ENCODE measurements at places on chromosomes 5 and 9.

GRCh38 chr5:178331491-178331996 is 98.9 kb upstream of the PHYKPL start:
- no peak for DNase-seq

DNA sequence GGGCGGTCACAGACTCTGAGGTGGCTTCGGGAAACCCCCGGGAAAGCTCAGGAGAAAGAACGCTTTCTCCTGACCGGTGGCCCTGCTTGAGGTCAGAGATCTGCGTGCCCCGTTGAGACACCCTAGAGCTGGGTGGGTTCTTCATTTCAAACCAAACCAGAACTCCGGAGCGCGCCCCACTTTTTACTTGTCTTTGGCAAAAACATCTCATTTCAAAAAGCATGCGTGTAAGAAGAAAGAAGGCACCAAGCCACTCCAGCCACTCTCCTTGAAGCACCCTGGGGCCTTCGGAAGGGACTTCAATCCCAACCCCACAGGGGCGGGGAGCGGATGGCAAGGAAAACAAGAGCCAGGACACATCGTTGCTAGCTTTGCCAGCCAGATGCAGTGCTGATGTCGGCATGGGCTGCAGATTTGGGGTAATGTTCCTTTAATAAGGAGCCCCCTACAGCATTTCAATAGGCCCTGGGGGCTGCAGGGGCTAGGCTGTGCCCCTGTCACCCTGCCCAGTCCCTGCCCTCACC is 171.7 kb downstream of the ERCC6L2 start:
- no peak for DNase-seq

DNA sequence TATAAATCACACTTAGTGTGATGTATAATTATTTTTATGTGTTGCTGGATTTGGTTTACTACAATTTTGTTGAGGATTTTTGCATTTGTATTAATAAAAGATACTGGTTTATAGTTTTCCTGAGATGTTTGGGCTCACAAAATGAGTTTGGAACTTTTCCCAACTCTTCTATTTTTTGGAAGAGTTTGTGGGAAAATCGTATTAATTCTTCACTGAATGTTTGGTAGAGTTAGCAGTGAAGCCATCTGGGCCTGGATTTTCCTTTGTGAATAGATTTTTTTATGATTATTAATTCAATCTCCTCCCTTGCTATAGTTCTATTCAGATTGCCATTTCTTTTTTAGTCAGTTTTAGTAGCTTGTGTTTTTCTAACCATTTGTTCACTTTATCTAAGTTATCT is 201.7 kb upstream of the NFIL3 start:
- no peak for DNase-seq

GRCh38 chr9:124012368-124013301 is 1.1 kb downstream of the LHX2 start:
- no peak for DNase-seq

DNA sequence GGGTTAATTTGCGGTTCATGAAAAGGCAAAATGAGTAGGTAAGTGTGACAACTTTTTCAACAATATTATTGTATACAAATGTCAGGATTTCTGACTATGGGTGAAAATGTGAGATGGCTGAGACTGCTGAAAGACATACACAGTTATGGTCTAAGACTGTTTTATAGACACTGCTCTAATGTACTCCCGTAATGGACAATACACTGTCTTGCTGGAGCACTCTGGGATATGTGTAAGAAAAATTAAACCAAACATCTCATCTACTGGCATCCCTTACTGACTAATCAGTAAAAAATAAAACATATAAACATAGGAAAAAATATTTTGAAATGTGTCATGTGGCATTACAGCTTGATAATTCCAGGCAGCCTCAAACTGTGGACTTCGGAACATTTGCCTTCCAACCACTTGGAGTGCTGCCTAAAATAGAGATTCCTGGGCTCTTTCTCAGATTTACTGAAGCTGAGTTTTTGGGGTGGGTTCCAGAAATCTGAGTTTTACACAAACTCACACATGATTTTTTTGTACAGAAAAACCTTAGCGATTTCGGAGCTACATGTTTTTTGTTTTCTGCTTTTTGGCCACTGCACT is 233.9 kb upstream of the TBCA start:
- no peak for DNase-seq

DNA sequence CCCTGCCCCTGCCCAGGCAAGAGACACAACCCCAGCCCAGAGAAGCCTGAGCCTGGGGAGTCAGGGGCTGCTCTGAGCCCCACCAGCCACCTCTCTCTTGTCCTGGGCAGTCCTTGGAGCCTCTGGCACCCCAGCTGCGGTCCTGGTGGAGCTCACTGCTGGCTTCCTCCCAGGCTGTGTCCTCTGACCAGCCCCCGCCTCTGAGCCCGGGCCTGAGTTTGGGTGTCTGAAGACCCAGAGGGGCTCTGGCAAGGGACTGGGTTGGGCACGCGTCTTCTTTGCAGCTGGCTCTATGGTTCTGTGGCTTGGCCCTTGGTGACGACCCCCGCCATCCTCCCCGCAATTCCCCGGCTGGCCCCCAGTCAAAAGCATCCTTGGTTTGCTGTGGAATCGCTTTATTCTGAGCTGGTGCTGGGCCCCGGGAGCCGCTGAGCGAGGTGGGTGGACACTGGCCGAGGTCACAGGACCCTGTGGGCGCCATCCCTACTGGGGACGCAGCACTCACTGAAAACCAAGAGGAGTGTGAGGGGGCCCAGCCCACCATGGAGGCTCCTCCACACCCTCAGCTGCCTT is 985 bp upstream of the LCN10 start:
- no peak for DNase-seq

- DNase-seq: no peak
These were observed 121.8 kb upstream of the TMEM161B start for GRCh38 chr5:88390481-88390880.

- DNase-seq: no peak
These were observed 728.5 kb upstream of the ADAMTS16 start for GRCh38 chr5:4411664-4412063.

DNA sequence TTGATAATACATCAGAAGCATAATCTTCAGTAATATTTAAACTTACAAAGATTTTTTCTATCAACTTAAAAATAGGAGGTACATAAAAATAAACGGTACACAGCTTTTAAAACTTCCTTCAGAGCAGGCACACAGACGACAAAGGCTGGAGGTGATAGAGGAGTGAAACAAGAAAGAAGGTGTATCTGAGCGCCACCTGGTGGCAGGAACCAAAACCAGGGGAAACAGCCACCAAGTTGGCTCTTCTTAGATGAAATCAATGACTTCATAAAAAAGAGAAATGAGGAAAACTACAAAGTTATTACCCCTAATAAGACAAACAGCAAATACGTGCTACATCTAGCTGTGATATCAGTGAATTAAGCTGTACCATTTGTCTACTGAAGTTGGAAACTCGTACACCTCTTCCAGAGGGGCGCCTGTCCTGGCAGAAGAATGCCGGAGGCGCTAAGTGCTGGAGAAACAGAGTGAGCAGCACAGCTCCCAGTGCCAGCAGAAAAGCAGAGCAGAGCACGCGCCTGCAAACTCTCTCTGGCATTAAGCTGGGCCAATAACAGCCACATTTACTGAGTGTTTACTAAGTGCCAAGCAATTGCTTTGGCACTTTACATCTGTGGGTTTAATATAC is 85.9 kb downstream of the SETX start:
- peak; percentile 64 for DNase-seq

- DNase-seq: no peak
These were observed 271.5 kb downstream of the CDK5RAP2 start for GRCh38 chr9:120308495-120308894.

- no peak for DNase-seq
These were observed 173.4 kb upstream of the CDH12 start for GRCh38 chr5:23026252-23027170.

- peak; percentile 34 for DNase-seq
These were observed 17.7 kb downstream of the SRP19 start for GRCh38 chr5:112878760-112879159.
